ENCODE measurements at places on chromosomes 3 and 15.

GRCh38 chr3:34200576-34200975, 402.1 kb downstream of the PDCD6IP start:
- DNase-seq = no peak

- DNase-seq = no peak
These were observed 806.3 kb downstream of the FHIT start for GRCh38 chr3:60444898-60445437.

DNA sequence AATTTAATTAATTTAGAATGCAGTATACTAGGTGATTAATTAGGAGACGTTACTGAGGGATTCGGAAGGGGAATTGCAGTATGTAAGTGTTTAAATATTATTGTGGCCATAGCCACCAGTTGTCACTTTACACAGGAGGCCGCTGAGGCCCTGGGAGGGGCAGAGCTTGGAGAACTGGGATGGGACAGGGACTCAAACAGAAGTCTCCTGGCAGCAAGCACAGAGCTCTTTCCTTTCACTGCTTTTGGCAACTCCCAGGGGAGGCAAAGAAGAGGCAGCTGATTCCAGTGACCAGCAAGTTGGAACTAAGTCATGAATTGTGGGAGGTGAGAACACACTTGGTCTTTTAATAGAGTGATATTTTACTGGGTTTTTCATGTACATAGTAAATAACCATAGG, 248.6 kb downstream of the RPLP1 start:
- no peak for DNase-seq

GRCh38 chr3:105436687-105437086, 70.0 kb downstream of the ALCAM start:
- no peak for DNase-seq

GRCh38 chr3:197545101-197545500, 10.7 kb downstream of the BDH1 start:
- no peak for DNase-seq

DNA sequence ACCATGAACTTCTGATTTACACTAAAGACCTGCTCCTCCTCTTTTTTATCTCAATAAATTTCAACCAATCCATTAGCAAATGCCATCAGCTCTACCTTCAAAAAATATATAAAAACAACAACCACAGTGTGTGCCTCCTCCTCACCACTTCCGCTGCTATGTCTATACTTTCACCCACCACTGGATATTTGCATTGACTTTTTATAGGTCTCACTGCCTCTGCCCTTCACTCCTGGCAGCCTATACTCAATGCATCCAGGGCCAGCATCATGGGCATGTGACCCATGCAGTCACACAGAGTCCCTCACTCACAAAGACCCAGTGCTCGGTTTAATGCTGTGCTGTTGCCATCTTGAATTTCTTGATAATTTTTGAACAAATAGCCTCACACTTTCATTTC, 53.5 kb upstream of the CCDC54 start:
- DNase-seq = no peak

GRCh38 chr15:78156653-78157052, 7.5 kb downstream of the IDH3A start:
- no peak for DNase-seq
